Activated CD8-positive, alpha-beta memory T cell treated with anti-CD3 and anti-CD28 coated beads for 1 hour (primary cell): ENCODE measurements at places on chromosomes 1 and 21.

- no peak for DNase-seq
Measured at GRCh38 chr1:36523850-36524249, 41.1 kb upstream of the CSF3R start.

DNA sequence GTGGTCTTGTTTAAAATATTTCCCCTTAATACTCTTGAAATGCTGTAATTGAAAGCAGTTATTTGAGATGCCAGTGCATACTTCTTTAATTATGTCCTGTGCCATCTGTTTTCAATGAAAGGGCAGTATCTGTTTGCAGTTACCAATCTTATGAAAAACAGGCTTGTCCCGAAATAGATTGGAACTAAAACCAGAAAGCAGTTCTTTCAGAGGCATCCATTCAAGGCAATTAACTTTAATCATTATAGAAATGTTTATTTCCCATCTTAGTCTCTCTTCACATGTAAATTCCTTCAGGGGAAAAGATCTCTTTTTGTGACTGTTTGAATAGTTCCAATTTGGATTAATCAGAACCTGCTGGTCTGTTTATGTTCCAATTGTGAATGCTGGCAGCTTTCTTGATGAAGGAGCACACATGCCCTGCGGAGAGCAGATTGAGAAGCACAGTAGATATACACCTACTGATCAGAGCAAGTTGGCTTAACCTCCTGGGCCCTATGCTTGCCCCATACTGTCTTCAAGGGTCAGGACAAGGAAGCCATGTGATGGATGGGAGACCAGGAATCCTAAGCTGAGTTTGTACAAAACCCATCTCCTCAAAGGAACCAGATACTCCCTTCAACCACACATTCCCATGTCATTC lies 41.6 kb upstream of the MROH9 start:
- DNase-seq, result no peak

- DNase-seq, result no peak
Measured at GRCh38 chr21:32523988-32524719, 61.2 kb downstream of the TCP10L start.

DNA sequence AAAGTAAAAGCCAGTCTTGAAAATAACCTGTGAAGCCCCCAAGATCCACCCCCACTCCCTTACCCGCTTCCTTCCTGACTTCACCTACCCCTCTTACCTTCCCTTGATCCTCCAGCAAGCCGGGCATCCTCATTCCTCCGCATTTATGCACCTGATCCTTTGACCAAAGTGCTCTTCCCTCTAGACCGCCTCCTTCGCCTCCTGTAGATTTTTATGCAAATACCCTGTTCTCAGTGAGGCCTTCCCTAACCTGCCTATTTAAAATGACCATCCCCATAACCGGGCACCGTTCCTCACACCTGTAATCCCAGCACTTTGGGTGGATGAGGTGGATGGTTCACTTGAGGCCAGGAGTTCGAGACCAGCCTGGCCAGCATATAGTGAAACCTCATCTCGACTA lies 1.1 kb upstream of the NENF start:
- DNase-seq, result no peak

DNA sequence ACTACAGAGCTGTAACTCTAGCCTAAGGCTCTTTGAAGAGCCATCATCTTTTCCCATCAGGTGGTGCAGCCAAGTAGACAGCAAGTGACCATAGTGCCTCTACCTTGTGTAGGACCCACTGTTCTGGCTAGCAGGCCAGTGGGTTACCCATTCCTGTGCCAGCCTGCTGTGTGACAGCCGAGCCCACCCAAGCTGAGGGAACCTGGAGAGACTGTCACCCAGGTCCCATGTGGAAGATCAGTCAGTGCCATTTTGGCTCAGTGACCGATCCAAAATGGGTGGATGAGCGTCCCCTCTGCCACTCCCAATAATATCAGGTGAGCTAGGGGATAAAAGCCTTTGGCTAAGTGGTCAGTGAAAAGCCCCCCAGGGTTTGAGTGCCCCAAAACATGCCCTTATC lies 417.9 kb downstream of the MATN1 start:
- no peak for DNase-seq

DNA sequence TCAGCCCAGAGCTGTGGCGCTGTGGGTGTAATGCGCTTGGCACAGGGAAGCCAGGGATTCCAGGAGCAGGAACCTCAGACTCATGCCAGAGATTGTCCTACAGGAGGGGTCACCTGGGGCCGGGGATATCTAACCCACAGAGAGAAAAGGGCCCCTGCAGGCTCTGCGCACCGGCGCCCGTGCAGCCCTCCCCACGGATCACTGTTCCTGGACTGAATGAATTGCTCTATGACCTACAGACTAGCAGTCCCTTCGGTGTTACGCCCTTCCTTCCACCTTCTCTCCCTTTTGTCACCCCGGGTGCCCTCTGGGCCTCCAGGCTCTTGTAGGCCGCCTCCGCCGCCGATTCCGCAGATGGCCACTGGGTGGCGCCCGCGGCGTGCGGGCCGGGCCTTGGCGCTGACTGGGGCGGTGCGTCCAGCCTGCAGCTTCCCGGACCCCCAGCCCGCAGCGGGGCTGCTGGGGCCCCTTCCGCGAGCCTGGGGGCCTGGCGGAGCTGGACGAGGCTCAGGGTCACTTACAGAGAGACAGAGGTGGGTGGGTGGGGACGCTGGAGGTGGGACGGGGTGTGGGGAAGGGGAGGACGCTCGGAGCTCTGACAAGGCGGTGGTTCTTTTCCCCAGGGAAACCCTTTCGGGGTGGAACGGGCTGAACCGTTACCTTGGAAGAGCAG lies 101.3 kb downstream of the IER5 start:
- DNase-seq, result peak; percentile 63

DNA sequence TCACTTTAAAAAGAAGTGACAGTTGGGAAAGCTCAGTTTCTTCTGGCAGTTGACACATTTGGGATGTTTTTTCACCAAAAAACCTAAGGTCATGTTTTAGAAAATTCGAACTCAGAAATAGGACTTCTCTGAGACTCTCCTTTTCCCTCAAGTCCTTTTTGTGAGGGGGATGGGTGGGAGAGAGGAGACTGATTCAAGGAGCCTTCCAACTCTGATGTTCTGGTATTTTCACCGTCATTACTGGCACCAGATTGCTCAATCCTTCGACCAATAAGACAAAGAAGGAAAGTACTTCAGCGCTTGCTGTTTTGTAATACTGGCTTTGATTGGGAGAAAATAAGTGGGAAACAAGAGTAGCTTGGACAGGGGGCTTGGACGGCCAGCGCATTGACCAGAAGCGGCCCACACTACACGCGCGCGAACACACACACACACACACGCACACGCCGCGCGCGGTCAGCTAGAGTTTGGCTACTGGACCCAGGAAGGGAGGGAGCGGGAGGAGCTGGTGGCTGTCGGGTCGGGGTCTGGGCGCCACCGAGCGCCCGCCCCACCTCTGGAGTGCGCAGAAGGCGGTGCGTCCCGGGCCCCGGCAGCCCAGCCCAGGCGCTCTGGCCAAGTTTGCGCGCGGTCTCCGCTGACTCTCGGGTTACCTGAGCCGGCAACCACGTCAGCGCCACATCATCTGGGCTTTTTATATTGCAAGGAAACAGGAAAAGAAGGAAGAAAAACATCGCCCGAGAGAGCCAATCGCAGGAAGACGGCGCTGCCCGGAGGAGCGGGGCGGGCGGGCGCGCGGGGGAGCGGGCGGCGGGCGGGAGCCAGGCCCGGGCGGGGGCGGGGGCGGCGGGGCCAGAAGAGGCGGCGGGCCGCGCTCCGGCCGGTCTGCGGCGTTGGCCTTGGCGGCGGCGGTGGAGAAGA lies at the start of gene KCNK1:
Gene KCNK1, plus strand, starts transcription at position 855 of the 921 bp plus-strand sequence. Its CDS starts 66 bp downstream, at position 921.
- no peak for DNase-seq

- no peak for DNase-seq
Measured at GRCh38 chr1:36588972-36589371, 106.3 kb upstream of the CSF3R start.
